Aorta (tissue), 5 donors: ENCODE measurements at places on chromosomes 12 and 14. TPM values are rescaled to one million over a fixed set of nuclear protein-coding genes. Genes with fewer than 3 reads are reported as not detected.

AMIGO2 gene
- total RNA-seq = 23.1 TPM

- H3K27me3 ChIP-seq = no peaks in the 10 kb centered on the region
- no peaks in the 10 kb centered on the region for H3K36me3 ChIP-seq
- DNase-seq = no peak
- no peak overlapping the region for H3K27ac ChIP-seq
- H3K4me3 ChIP-seq = no peak overlapping the region
Measured at GRCh38 chr14:85129921-85130320, 400.0 kb upstream of the FLRT2 start.

ANO4 gene
- total RNA-seq = 0.42 TPM

GRCh38 chr12:105228494-105228893, 7.5 kb downstream of the APPL2 start:
- H3K4me1 ChIP-seq = peaks cover 2% of the 10 kb centered on the region
- H3K27me3 ChIP-seq = no peaks in the 10 kb centered on the region
- no peak overlapping the region for H3K27ac ChIP-seq

- H3K27me3 ChIP-seq = no peaks in the 10 kb centered on the region
- DNase-seq = no peak
- H3K36me3 ChIP-seq = no peaks in the 10 kb centered on the region
- no peak overlapping the region for H3K4me3 ChIP-seq
Measured at GRCh38 chr12:56143870-56144269, 8.5 kb upstream of the MYL6B start.

TMEM263 gene
- 55.5 TPM for total RNA-seq

- no peak overlapping the region for H3K4me3 ChIP-seq
- H3K36me3 ChIP-seq = no peaks in the 10 kb centered on the region
- no peak for DNase-seq
- H3K27me3 ChIP-seq = no peaks in the 10 kb centered on the region
- H3K4me1 ChIP-seq = no peaks in the 10 kb centered on the region
Measured at GRCh38 chr12:94498073-94498472, 38.4 kb upstream of the CEP83 start.

SIX1 gene
- total RNA-seq = 2.2 TPM
